Mesothelial cell of epicardium (in vitro differentiated cells): ENCODE measurements at places on chromosomes 4 and X. TPM values are rescaled to one million over a fixed set of nuclear protein-coding genes. Genes with fewer than 3 reads are reported as not detected.

NKAP gene
- 9.0 to 10.0 TPM (median 9.3 TPM) in 3 replicates for total RNA-seq

LIAS gene
- 15.8 to 19.1 TPM (median 16.3 TPM) in 3 replicates for total RNA-seq

BMX gene
- total RNA-seq, result not detected in 3 replicates

RBM46 gene
- 0.33 to 0.43 TPM (median 0.36 TPM) in 3 replicates for total RNA-seq

DNA sequence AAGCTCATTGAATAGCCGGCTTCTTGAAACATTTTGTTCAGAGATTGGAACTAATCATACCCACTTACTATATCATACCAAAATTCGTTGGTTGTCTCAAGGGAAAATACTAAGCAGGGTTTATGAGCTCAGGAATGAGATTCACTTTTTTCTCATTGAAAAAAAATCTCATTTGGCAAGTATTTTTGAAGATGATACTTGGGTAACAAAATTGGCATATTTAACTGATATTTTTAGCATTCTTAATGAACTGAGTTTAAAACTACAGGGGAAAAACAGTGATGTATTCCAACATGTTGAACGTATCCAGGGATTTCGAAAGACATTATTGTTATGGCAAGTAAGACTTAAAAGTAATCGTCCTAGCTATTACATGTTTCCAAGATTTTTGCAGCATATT is 6.4 kb downstream of the FAM200B start:
- DNase-seq, result no peak

DNA sequence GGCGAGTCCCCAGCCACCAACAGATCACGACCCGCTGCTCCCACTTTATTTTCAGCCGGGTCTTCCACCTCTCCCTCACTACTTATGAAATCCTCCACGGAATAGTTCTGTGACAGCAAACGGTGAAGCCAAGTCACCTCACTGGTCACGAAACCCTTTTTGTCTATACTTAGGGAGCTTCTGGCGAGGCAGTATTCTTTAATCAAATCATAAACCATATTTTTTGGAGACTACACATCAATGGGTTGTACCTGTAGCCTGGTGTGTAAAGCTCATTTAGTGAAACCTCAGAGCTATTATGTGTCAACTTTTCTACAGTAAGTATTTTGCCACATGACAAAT is 809 bp upstream of the H2AZ1 start:
- no peak for DNase-seq

GRCh38 chr4:150680651-150681050 is 98.7 kb downstream of the MAB21L2 start:
- DNase-seq, result no peak

DNA sequence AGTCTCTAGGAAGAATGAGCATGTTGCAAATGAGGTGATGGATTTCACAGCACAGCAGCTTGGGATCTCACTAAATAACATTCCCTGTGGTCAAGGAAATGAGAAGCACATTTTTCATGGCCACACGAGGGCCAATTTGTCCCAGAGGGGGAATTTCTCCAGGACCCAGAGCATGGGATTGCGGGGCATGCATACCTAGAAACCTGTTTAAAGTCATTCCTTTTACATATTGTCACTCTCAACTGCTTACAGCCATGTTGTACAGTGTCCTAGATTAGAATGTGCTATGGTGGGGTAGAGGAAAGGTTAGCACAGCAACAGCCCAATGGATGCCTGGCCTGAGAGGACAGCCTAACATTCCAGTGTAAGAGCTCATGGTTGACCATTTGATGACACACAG is 37.4 kb upstream of the NLGN4X start:
- DNase-seq, result no peak

- no peak for DNase-seq
These were observed 150.5 kb upstream of the DDIT4L start for GRCh38 chr4:100340512-100341485.
